ENCODE measurements at places on chromosomes 4 and X.

- no peak for DNase-seq
These were observed 48.0 kb downstream of the TXK start for GRCh38 chr4:48085821-48086589.

DNA sequence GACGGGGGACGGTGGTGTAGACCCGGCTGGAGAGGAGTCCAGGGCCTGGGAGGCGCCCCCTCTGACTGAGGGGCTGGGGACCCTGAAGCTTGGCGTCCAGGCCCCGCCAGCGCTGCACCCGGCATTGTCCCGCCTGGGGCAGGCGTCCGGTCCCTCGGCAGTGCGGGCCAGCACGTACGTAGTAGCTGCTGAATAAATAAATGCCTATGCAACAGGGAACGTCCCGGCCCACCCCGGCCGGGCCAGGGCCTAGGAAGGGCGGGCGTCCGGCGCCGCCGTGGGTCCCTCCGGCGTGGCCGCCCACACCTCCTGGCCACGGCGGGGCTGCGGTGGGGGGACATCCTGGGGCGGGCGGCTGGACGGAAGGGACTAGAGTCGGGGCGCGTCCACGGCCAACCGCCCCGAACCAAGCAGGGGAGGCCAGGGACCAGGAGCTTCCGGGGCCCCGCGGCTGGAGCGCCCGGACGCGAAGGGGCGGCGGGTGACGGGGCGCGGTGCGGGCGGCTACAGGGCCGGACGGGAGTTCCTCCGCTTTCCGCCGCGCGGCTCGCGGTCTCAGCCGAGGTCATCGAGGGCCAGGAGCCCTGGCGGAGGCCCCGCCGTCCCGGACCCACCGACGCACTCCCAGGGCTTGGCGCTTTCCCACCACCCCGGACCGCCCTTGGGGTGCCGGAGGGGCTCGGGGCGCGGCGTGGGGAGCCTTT is 886 bp upstream of the WWC2 start:
- peak; percentile 31 for DNase-seq

GRCh38 chrX:96440941-96441340 is 243.7 kb upstream of the DIAPH2 start:
- no peak for DNase-seq

DNA sequence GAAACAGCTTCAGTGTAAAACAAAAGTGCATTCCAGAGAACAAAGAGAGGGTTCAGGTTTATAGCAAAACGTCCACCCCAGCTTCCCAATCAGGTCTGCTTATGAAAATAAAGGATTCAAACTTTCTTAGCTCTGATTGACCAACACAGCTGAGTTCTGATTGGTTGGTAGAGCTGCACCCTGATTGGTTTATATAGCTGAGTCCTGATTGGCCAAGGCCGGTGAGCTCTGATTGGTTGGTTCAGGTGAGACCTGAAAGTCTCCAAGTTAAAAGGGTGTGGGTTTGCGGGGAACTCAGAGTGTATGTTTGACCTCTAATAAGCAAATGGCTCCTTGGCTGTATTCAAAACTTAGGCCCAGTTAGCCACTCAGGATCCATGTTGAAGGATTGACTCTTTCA is 20.9 kb downstream of the CLRN2 start:
- no peak for DNase-seq

DNA sequence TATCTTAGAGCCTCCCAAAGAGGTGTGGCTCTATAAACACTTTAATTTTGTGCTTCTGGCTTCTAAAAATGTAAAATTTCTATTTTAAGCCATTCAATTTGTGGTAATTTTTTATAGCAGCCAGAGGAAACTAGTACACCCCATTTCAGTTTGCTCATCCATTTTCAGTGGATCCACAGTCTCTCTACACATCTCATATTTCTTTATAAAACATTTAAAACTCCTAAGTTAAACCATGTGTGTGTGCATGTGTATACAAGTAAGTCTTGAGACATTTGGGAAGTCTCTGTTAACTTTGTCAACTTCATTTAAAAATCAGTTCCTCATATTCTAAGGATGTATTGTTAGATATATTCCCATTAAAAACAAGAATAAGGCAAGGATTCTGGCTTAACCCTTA is 273.2 kb downstream of the IL15 start:
- no peak for DNase-seq

- no peak for DNase-seq
These were observed 810.5 kb upstream of the ADGRL3 start for GRCh38 chr4:60389633-60390032.

DNA sequence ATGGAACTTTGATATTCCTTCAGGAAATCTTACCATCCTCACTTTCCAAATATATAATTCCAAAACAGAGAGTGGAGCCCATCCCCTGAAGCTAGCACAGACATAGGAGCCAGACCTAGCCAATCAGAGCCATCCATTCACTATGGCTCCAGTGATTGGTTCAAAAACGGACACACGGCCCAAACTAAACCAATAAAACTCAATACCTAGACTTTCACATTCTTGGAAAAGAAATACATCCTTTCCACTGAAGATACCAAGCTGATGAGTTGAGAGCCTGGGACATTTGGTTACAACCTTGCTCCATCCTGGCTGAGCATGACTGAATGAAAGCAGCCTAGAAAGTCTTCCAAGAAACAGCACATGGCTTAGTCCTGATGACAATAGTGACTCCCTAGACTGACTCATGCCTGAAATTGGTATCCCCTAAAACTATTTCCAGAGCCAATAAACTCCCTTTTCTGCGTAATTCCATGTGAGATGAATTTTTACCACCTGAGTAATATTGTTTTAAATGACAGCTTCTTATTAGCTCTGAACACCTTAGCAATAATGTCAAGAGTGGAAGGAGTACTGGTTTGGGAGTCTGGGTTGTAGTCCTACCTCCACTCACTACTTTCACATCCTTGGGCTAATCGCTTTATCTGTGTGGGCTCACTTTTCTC is 189.6 kb upstream of the LNX1 start:
- no peak for DNase-seq

- no peak for DNase-seq
These were observed 186.9 kb downstream of the NR3C2 start for GRCh38 chr4:148255344-148255720.

DNA sequence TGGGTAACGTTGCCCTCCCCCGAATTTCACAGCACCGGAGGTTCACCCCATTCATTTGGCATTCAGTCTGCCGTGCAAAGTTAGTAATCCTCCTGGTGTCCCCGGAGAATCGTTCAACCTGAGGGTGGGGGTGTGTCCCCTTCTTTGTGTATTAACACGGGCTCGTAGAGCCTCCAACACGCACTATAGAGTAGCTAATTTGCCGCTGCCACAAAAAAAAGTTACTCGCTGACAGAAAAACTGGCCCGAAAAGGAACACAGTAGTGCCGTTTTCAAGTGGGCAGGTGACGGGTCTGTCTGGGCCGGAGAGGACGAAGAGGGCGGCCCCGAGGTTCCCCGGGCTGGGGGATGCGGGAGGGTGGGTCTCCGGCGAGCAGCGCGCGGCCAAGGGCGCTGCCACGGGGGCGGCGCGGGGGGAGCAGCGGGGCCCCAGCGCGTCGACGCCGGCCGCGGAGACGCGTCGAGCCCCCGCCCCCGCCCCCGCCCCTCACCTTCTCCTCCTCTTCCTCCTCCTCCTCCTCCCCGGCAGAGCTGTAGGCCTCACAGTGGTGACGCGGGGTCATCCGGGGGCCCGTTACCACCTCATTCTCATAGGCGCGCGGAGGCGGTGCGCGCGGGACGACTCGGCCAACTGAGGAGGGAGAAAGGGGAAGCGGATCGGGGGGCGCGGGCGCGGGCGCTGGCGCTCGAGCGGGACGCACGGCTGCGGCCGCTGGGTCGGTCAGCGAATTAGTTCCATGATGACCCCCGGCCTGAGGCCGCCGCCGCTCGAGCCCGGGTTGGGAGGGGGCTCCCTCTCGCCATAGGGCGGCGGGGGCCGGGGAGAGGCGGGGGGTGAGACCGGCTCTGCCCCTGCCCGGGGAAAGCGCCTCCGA is 571 bp downstream of the CCNI start:
- peak; percentile 75 for DNase-seq

- DNase-seq, result no peak
These were observed 164.3 kb downstream of the ENOX2 start for GRCh38 chrX:130738638-130739195.

- DNase-seq, result no peak
These were observed 184.5 kb downstream of the ARHGAP10 start for GRCh38 chr4:147916351-147916750.

DNA sequence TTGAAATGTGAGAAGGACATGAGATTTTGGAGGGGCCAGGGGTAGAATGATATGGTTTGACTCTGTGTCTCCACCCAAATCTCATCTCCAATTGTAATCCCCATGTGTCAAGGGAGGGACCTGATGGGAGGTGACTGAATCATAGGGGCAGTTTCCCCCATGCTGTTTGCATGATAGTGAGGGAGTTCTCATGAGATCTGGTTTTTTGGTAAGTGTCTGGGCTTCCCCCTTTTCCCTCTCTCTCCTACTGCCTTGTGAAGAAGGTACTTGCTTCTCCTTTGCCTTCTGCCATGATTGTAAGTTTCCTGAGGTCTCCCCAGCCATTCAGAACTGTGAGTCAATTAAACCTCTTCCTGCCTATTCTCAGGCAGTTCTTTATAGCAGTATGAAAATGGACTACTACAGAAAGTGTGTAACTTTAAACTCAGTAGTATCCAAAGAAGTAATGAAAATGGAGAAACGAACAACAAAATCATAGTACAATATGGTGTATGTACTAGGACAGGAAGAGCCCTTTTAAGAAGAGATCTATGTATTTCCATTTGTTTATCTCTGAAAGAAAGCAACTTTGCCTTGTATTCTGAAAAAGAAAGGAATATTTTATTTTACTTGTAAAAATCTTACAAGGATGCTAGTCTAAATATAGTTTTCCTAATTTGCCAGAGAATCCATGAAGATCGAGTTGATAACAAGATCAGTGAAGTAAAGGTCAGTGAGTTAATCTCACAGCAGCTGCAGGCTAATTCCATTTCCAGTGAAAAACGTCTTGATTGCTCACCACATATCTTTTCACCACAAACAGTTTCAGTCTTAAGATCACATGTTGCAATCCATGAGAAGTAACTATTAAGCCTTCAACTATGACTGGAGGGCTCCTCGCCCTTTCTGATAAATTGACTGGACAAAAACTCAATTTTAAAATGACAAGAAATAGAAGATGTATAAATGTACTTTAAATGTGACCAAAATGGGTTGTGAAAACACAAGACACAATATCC is 20.5 kb downstream of the PKD2 start:
- DNase-seq, result no peak

DNA sequence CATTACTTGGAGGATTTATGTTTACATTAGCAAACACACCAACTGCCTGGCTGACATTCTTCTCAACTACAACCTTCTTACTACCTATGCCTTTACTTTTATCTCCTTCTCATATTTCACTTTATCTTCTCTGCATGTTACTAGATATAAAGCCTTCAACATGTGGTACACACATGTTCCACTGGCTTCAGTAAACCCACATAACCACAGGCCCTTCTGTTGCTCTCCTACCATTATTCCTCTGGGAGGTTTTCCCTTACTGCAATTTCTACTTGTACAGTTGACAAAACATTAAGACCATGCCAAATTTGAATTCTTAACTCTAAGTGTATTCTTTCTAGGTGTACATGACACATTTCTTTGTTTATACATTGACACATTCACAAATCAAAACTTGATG is 133.1 kb downstream of the ARAP2 start:
- no peak for DNase-seq

DNA sequence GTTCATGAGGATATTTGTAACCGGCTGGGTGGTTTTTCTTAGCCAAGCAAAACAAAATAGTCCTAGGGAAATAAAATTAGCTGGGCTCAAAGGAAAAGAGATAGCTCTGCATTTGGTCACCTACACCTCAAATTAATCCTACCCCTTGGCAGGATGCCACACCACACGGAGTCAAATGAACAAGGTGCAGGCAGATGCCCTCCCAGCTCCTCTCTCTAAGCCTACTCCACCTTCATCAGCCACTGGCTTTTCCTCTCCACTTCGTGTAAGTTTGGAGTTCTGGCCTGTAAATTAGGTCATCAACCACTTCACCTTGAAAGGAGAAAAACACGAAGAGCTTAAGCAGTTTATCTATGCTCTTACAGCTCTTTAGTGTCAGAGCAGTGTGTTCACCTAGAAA is 1.4 kb downstream of the DDIT4L start:
- no peak for DNase-seq
